ENCODE measurements at places on chromosomes 12 and 14.

- DNase-seq = no peak
These were observed 2.2 kb upstream of the RPS6KA5 start for GRCh38 chr14:91062600-91062999.

DNA sequence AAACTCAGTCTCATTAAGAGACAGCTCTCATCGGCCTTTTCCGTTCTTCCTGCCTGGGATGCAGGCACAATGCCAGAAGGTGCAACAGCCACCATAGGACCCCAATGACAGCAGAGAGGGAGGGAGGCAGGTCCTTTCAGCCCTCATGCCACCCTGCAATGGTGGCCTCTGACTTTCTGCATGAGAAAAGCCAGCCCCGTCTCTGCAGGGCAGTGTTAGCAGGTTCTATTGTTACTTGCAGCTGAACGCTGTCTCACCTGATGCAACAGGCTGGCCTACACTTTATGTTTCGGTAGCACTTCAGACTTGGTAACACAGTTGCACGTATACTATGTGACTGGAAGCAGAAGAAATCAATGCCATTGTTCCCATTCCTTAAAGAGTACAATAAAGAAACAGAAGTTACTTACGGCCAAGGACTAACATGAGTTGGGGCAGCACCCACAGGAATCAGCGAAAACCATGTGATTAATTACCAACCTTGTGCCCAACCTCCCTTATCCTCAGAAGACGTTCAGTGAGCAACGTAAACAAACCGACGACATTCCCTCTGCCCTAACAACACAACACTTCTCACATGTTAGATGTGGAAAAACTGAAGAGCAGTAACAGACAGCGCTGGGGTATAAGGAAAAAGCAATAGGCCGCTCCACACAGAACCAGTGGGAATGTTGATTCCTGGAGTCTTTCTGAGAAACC, 102.1 kb downstream of the RIMBP2 start:
- DNase-seq = no peak

- no peak for DNase-seq
These were observed at the start of gene AKT1 for GRCh38 chr14:104794993-104795780. AKT1 (minus strand) TSS chr14:104795748; CDS start chr14:104792643, 3,105 bp downstream.

DNA sequence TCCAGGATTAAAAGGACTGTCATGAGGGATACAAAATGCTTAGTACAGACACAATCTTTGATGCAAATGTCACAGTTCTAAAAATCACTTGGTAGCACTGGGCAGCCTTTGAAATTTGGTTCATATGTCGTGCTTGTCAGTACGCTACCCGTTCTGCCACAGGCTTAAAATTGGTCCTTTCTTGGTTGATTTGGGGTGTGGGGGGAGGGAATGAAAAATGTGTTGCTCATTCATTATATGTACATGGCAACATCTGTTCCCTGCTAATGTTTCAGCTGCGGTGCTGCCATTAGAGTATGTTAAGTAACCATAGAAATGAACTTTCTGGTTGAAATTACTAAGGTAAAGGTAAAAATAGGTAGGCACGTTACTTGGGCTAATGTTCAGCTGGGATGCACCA, 155.4 kb upstream of the ARHGAP5 start:
- no peak for DNase-seq

DNA sequence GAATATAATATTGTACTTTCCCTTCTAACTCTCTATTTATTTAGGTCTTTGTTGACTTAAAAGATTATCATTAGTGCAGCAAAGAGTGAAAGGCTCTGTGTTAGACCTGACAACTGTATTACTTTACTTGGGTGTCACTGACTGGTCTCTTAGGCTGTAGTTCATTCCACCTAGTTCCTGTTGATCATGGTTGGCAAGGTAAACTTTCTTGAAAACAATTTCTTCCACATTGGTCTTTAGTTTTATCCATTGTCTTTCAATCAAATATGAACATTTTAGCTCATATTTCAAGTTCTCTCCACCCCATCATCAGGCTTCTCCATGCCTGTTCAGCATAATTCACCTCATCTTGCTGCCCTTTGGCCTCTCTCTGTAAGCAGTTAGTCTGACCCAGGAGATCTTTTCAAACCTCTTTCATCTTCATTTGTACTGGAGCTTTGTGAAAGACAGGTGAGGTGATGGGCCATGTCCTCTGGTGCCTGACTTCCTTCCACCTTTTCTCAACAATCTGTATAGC, 32.1 kb upstream of the PPM1H start:
- no peak for DNase-seq

GRCh38 chr12:39510001-39510400, 67.1 kb upstream of the KIF21A start:
- DNase-seq = no peak
